ENCODE measurements at places on chromosomes 4 and X.

DNA sequence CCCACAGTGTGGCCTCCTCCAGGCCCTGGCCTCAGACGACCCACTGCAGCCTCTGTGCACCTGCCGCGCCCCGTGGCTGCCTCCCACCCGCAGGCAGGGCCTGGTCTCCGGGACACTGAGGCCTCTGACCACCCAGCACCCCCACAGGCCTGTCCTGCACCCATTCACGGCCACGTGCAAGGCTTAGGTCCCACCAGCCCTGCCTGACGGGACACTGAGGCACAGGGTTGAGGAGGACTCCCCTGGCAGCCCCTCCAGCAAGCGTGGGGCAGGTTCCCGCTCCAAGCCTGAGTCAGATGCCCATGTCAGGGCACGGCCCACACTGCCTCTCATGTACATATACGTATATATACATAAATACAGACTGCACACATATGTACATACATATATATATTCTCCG is 23.5 kb downstream of the NELFA start:
- no peak for DNase-seq

DNA sequence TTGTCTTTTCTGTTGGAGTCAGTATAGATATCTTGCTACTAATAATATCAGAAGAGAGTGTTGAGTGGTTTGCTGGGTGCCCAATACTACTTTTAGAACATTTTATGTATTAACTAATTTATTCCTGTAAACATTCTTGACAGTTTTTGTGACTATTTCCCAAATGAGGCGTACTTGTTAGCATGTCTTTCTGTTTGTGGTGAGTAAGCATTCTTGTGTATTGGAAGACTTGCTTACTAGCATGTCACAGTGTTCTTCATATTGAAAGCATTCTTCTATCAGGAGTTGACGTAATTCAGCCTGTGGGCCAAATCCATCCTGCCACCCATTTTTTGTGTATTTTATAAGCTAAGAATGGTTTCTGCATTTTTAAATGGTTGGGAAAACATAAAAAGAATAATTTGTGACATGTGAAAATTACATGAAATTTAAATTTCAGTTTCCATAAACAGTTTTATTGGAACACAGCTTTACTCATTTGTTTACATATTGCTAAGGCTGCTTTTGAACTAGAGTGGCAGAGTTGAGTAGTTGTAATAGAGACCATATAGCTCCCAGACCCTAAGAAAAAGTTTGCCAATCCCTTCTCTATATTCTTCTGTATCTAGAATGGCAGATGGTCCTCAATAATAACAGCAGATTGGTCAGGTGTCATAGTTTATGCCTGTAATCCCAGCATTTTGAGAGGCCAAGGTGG is 20.4 kb downstream of the REPS2 start:
- DNase-seq: no peak

- no peak for DNase-seq
Observed at GRCh38 chr4:122997463-122998101, 75.2 kb upstream of the NUDT6 start.

- DNase-seq: no peak
Observed at GRCh38 chr4:15375667-15376066, 52.2 kb upstream of the C1QTNF7 start.

- no peak for DNase-seq
Observed at GRCh38 chr4:147157860-147158701, 212.4 kb upstream of the TTC29 start.

DNA sequence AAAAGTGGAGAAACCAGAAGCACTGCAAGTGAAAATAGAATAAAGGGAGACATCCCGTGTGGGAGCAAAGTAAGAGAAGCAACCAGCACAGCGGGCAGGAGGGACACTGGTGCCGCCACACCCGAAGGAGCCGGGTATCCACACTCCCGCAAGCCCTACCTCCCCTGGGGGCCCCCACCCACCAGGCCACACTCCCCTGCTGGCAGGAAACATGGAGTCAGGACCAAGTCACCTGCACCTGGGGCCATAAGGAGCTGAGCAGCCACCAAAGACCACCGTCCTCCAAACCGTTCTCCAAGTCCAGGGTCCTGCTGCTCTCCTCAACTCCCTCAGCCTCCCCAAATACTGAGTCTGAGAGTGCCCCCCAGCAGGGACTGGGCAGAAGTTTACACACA is 30.5 kb downstream of the FGFRL1 start:
- DNase-seq: no peak

GRCh38 chr4:69656653-69657158 is 3.7 kb upstream of the UGT2A1 start:
- no peak for DNase-seq

- no peak for DNase-seq
Observed at GRCh38 chrX:148933881-148934280, 433.5 kb downstream of the AFF2 start.

DNA sequence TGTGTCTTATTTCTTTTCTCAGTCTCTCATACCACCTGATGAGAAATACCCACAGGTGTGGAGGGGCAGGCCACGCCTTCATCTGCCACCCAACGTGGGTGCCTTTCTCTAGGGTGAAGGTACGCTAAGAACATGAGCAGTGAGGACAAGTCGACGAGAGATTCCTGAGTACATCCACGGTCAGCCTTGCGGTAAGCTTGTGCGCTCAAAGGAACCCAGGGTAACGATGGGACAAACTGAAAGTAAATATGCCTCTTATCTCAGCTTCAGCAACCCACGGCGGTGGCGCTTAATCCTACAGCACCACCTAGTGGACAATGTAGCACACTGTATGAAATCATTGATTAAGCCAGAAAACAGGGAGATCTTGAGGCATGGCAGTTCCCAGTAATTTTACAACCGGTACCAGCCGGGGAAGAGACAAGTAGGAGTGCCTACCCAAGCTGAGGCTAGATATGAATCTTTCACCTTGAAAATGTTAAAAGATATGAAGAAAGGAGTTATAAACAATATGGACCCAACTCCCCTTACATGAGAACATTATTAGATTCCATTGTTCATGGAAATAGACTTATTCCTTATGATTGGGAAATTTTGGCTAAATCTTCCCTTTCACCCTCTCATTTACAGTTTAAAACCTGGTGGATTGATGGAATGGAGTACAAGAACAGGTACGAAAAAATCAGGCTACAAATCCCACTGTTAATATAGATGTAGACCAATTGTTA is 63.0 kb downstream of the ZNF732 start:
- DNase-seq: peak; percentile 70

- DNase-seq: no peak
Observed at GRCh38 chr4:8283631-8284121, 14.1 kb downstream of the HTRA3 start.

GRCh38 chrX:115357326-115358120 is 68.0 kb downstream of the LUZP4 start:
- DNase-seq: no peak

GRCh38 chr4:172708184-172708583 is 460.4 kb upstream of the GALNT7 start:
- DNase-seq: no peak

DNA sequence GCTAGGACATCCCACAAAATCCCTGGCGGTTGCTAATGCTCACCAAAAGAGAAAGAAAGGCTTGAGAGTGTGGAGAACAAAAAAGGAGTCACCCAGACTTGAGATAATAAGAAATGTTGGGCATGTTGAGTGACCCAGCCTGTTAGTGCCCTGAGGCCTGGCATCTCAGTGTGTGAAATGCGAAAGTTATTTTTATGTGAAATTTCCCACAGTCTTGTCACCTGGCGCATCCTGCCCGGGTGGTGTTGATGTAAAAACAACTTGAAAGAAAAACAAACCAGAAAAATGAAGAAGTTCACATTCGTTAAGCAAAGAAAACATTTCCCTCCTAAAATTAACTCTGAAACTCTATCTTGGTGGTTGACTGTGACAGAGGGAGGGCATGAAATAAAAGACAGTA is 495.2 kb downstream of the MID1IP1 start:
- no peak for DNase-seq

- DNase-seq: peak; percentile 59
Observed at GRCh38 chrX:154515090-154515965, 704 bp downstream of the FAM3A start.

GRCh38 chr4:6341696-6342095 is 72.0 kb downstream of the WFS1 start:
- no peak for DNase-seq

- no peak for DNase-seq
Observed at GRCh38 chr4:39732728-39733127, 34.8 kb downstream of the UBE2K start.

- DNase-seq: no peak
Observed at GRCh38 chr4:183546376-183546775, 41.5 kb downstream of the ING2 start.

DNA sequence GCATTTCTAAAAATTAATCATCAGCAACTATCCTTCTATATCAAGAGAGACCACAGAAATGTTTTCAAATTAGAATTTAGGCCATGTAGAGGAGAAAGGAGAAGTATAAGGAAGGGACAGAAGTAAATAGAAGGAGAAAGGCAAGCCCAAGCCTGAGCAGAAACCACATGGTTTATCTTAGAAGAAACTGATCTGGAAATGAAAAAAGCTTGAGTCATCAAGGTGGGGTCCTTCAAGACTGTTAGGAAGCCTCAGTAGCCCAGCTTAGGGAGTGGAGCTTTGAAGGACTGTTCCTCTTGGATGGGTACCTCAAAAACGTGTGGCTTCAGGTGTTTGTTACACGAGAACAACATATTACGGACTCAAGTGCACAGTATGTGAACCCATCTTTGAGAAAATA is 4.5 kb downstream of the BMX start:
- peak; percentile 34 for DNase-seq

GRCh38 chrX:75181721-75182120 is 25.6 kb upstream of the ABCB7 start:
- no peak for DNase-seq

GRCh38 chr4:140311257-140311835 is 62.1 kb upstream of the SCOC start:
- DNase-seq: peak; percentile 11

DNA sequence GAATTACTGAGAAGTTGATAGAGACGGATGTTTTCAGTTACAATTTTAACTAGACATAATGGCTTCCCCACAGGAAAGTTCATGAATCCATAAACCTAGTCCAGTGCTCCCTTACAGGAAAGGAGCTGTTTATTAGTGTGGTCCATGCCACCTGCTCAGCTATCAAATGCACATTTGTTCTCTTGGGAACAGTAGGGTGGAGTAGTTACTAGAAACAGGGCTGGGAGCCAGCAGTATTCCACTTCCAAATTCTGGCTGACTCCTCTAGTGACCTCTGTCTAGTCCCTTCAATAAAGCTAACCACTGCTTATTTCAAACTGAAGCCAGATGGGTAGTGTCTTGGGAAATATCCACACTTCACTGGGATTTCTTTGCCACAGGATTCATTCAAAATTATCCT is 88.4 kb upstream of the TLL1 start:
- DNase-seq: no peak

- DNase-seq: no peak
Observed at GRCh38 chr4:8601556-8601955, 9.0 kb downstream of the CPZ start.

DNA sequence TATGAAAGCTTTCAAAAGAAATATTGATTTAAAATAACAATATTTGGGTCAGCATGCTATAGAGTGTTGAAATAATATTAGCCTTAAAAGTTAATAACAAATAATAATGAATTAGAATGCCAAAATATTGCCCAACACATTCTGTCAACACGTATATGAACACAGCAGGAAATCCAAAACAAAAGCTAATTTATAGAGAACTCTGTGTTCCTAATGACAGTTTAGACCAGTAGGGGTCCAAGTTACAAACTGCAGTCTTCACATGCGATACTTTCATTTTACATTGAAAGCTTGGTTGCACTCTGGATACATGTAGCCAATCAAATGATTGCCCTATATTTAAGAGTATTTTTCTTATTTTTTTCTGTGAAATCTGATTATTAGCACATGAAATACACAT is 274.4 kb downstream of the DCTD start:
- DNase-seq: no peak

DNA sequence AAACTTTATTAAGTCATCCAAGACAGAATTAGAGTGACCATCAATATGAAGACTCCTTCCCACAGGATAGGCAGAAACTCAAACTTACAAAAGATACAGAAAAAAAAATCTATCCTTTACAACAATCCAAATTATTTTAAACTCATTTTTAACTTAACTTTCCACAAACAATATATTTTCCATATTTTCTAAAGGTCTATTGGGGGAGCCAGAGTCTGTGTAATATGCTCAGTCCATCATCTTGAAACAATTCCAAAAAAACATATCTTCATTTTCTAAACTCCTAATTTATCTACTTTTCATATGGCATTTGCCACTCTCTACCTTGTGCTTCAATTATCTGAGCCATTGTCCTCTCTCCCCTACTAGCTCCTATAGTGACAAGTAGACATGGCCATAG is 378.1 kb downstream of the PDGFC start:
- no peak for DNase-seq

GRCh38 chr4:78379040-78379439 is 172.5 kb upstream of the ANXA3 start:
- DNase-seq: no peak

DNA sequence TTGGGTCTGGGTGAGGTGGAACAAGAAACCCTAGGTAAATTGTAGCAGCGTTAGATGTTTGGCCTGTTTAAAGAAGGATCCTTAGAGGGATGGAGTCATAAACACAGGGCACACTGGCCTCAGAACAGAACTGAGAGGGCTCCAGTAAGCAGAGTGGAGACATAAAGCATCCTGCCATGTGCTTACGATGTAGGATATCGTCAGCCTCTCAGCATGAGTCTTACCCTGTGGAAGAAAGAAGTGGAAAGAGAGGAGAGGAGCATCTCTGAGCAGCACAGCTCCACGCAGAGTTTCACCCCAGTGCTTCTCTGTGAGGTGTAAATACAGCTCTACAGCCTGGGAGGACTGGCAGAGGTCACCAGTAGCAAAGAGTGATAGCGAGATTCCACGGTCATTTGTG is 27.8 kb upstream of the SORBS2 start:
- DNase-seq: no peak
